Esophagus muscularis mucosa (tissue), 4 donors: ENCODE measurements at places on chromosomes 12 and 14. TPM values are rescaled to one million over a fixed set of nuclear protein-coding genes. Genes with fewer than 3 reads are reported as not detected.

GRCh38 chr12:40963751-40964150, 224.4 kb upstream of the PDZRN4 start:
- DNase-seq, result no peak

DNA sequence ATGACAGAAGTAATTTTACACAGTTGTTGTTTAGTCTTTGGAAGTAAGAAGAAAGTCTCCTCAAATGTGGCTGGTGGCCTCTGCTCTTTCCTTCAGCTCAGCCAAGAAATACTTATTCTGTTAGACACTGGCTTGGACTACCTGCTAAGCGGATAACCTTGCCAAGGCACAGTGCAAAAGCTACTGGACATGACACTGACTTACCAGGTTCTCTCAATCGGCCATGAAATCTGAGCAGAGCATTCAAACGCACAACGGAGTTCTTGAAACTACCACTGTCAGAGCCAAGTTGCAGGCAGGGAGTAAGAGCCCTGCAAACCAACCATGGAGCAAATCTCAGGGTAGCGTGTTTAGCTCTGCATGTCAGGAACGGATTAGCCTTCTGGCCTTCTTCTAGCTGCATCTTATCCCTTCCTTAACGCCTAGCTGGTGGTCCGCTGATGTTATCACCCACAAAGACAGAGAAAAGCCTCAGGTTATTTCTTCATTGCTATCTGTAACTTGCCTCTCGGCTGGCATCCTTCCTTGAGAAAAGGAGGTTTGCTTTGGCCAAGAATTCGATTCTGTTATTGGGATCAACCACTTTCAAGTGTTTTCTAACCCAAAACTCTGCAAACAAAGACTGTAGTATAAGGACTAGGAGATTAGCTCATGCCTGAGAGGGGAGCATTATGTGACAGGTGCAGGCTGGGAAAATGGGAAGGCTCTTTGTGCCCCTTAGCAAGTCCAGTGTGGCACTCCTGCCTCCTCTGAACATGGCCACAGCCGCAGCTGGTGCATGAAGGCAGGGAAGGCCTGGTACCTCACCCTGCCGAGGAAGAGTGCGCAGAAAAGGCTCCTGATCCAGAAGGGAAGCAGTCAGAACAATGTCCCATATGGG, 223.4 kb downstream of the GLT1D1 start:
- DNase-seq, result no peak

DNA sequence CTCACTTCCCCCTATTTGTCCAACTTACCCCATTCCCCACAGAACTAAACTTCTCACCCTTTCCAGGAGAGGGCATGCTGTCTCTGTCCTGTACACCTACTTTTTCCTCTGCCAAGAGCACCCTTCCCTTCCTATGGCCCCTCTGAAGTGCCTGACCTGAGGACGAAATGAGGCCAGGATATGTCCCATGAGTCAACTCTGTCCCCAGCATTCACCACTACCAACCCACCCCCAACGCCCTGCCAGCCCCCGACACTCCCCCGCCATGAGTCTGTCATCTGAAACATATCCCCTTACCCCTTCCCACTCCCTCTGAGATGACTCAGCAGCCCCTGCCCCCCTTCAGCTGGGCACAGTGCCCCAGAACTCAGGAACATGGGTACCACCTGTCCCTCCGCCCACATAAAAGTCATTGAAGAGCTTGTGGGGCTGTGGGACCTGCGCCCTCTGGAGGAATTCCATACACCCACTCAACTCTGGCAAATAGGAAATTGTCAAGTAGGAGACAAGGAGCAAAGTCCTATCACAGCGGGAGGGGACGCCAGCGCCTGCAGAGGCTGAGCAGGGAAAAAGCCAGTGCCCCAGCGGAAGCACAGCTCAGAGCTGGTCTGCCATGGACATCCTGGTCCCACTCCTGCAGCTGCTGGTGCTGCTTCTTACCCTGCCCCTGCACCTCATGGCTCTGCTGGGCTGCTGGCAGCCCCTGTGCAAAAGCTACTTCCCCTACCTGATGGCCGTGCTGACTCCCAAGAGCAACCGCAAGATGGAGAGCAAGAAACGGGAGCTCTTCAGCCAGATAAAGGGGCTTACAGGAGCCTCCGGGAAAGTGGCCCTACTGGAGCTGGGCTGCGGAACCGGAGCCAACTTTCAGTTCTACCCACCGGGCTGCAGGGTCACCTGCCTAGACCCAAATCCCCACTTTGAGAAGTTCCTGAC, 26.3 kb downstream of the ITGA7 start:
- DNase-seq, result no peak

DNA sequence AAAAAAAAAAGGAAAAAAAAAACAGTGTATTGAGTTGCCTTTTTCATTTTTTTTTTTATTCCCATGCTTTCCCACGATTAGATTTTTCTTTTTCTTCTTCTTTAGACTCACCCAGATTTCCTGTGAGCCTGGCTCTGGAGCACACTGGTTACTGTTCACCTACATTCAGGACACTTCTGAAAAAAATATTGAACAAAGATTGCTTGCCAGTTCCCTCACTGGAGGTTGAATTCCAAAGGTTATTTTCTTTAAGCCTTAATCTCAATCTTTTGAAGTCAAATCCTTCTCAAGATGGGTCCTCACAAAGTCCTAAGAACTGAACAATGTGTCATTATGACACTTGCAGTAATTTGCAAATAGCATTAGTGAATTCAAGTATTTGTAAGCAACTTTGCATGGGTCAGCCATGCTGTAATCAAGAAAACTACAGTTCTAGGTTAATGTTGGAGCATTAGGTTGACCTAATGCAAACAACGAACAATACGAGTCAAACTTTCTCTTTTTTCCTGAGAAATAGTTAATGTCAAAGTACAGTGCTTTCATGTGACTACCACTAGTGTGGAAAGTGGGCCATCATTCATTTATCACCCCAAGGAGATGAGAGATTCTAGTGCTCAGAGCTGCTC, 49.2 kb upstream of the DUSP6 start:
- DNase-seq, result no peak

DNA sequence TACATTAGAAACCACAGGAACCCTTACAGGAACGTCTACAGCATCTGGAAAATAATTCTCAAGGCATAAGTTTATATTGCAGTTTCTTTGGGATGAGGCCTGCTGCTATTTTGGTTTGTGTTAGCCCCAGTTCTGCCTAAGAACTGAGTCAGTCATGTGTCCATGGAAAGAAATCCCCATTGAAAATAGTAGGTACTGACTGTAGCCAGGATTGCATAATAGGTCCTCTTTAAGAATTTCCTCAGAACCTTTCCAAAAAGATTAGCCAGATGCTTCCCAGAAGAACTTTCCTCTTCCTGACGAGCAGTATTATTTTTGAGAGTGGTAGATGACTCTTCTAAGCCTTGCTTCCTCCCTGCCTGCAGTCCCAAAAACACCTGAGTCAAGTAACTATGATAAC, 52.6 kb downstream of the RASSF8 start:
- no peak for DNase-seq

- no peak for DNase-seq
Measured at GRCh38 chr14:28373721-28374120, 392.9 kb upstream of the FOXG1 start.

- no peak for DNase-seq
Measured at GRCh38 chr12:124157406-124157805, 137.5 kb upstream of the RFLNA start.

DNA sequence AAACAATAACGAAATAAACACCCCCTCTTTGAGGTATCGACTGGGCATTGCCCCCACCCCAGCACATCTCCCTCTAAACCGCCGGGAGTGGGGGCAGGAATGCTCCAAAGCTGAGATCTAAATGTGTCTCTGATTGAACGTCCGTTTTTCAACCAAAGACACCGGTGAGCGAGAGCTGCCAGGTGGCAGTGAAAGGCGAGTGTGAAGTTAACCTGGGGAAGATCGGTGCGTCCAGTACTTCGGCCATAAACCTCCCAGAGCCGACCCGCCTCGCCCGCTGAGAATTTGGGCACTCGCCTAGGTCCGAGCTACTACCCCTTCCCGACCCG, 625 bp downstream of the ANGEL1 start:
- DNase-seq, result no peak

DNA sequence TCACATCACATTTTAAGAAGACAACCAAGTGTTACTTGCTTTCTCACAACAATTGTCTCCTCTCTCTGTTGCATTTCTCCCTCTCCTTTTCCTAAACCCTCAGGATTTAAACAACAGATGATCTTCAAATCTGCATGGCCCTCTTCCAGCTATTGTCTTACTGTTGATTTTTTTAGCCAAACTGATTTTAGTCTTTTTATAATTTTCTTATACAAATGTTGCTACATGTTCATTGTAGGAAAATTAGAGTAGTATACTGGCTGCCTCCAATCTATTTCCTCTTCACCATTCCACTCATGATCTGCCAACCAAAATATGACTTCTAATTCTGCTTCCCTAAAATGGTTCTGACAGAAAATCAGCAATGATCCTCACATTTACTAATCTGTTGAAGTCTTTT, 1.4 kb upstream of the KERA start:
- no peak for DNase-seq

- DNase-seq, result no peak
Measured at GRCh38 chr12:116552773-116553373, 6.3 kb upstream of the MAP1LC3B2 start.

DNA sequence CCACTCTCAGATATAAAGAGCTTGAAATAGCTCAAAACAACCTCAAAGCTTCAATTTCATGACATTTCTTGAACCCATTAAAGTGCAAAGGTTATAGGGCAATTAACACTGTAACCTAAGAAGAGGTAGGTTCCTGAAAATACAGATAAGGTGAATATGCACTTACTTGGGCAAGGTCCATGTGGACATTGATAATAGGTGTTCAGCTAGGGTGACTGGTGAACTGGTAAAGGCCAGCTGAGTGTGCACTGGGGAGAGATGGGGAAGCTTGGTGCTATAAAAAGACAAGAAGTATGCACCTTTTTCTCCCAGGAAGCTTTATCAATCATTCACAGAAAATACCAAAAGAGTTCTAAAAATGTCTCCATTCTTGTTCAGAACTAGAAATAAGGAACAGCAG, 418.6 kb downstream of the SLC16A7 start:
- DNase-seq, result no peak

DNA sequence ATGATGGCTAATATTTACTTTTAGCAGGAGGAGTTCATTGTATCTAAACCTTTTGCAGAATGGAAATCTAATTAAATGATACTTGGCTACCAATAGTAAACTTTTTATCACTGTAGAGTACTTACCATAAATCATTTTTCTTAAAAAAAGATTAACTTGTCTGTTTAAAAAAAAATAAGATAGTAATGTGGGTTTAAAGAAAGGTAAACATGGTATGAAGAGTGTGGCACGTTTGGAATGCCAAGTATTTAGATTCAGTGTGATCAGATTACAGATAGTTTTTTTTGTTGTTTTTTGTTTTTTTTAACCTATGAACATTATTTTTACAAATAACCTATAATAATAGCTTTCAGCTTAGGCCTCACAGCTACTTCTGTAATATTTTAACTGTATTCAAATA, 25.8 kb downstream of the KTN1 start:
- DNase-seq, result no peak

GRCh38 chr14:104908303-104908702, 16.4 kb upstream of the PLD4 start:
- DNase-seq, result no peak

The TMPRSS12 gene
- total RNA-seq, result not detected

The VRTN gene
- total RNA-seq, result not detected

The GDF3 gene
- not detected for total RNA-seq

The SDR9C7 gene
- not detected for total RNA-seq

The PRH2 gene
- not detected for total RNA-seq
